ENCODE measurements at places on chromosomes 7 and 10. TPM values are rescaled to one million over a fixed set of nuclear protein-coding genes. Genes with fewer than 3 reads are reported as not detected.

GRCh38 chr7:74474271-74474865 lies 20.7 kb downstream of the GTF2IRD1 start:
- H3K36me3 ChIP-seq = no peaks in the 10 kb centered on the region
- peaks cover 7% of the 10 kb centered on the region for H3K4me1 ChIP-seq
- DNase-seq = no peak
- H3K27me3 ChIP-seq = no peaks in the 10 kb centered on the region

The C10orf90 gene
- not detected for total RNA-seq

The LRRD1 gene
- total RNA-seq = 0.15 TPM

DNA sequence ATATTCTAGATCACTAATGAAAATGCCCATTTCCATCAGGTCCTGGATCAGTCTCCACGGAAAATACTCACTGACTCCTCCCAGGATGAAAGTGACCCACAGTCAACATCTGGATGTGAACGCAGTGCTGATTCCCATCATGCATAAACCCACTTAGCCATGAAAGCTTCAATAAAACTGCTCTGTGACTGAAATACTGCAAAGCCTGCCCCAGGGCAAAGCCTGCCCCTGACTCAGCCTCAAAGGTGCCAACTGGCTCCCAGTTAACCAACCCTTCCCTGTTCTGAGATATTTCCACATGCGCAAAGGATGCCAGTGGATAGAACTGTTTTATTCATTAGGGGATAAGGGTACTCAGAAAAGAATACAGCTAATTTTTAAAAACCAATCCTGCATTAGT lies 24.0 kb downstream of the OSBPL3 start:
- H3K4me1 ChIP-seq = peaks cover 24% of the 10 kb centered on the region
- H3K4me3 ChIP-seq = no peak overlapping the region
- no peaks in the 10 kb centered on the region for H3K27me3 ChIP-seq
- no peak for DNase-seq
- H3K27ac ChIP-seq = no peak overlapping the region

GRCh38 chr10:73229567-73229966 lies 17.5 kb downstream of the DNAJC9 start:
- no peaks in the 10 kb centered on the region for H3K4me1 ChIP-seq
- H3K27me3 ChIP-seq = no peaks in the 10 kb centered on the region
- no peak for DNase-seq
- H3K27ac ChIP-seq = no peak overlapping the region
- H3K4me3 ChIP-seq = no peak overlapping the region
- no peaks in the 10 kb centered on the region for H3K36me3 ChIP-seq

The MACROH2A2 gene
- total RNA-seq = 58.3 TPM
